Uterus (tissue), 4 donors: ENCODE measurements at places on chromosomes 16 and 17.
A peak's percentile ranks its signal among the peaks of the same experiment; 100 is the strongest.

GRCh38 chr16:68364561-68364998 is 53.8 kb downstream of the PRMT7 start:
- H3K27ac ChIP-seq: no peak overlapping the region
- DNase-seq: no peak
- H3K4me1 ChIP-seq: no peaks in the 10 kb centered on the region
- H3K36me3 ChIP-seq: no peaks in the 10 kb centered on the region
- H3K27me3 ChIP-seq: peaks cover 9% of the 10 kb centered on the region

DNA sequence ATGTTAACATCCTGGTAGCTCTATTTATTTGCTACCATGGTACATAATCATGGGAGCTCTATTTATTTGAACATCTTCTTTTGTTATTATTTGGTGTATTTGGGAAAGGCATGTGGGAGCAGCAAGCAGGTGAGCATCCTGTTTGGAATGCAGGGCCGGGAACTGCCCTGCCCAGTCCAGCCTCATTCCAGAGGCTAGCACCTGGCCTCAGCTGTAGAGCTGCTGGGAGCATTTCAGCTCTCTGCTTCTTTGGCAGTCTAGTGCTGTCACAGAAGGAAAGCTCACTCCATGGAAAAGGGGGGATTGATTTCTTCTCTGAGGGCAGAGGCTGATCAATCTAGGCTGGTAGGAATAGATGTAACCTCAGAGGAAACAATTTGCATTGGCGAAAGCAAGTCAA is 112.5 kb downstream of the WWOX start:
- no peak overlapping the region for H3K4me3 ChIP-seq
- H3K4me1 ChIP-seq: no peaks in the 10 kb centered on the region
- no peak overlapping the region for H3K27ac ChIP-seq
- DNase-seq: no peak

- H3K4me3 ChIP-seq: no peak overlapping the region
- no peaks in the 10 kb centered on the region for H3K27me3 ChIP-seq
- no peaks in the 10 kb centered on the region for H3K4me1 ChIP-seq
- no peak overlapping the region for H3K27ac ChIP-seq
- DNase-seq: peak; percentile 10
Observed at GRCh38 chr17:82938873-82939620, 99.2 kb upstream of the ZNF750 start.

GRCh38 chr17:77909236-77909635 is 49.3 kb upstream of the TNRC6C start:
- no peak overlapping the region for H3K4me3 ChIP-seq
- H3K4me1 ChIP-seq: no peaks in the 10 kb centered on the region
- no peaks in the 10 kb centered on the region for H3K27me3 ChIP-seq
- H3K27ac ChIP-seq: no peak overlapping the region
- H3K36me3 ChIP-seq: no peaks in the 10 kb centered on the region
- DNase-seq: peak; percentile 37

DNA sequence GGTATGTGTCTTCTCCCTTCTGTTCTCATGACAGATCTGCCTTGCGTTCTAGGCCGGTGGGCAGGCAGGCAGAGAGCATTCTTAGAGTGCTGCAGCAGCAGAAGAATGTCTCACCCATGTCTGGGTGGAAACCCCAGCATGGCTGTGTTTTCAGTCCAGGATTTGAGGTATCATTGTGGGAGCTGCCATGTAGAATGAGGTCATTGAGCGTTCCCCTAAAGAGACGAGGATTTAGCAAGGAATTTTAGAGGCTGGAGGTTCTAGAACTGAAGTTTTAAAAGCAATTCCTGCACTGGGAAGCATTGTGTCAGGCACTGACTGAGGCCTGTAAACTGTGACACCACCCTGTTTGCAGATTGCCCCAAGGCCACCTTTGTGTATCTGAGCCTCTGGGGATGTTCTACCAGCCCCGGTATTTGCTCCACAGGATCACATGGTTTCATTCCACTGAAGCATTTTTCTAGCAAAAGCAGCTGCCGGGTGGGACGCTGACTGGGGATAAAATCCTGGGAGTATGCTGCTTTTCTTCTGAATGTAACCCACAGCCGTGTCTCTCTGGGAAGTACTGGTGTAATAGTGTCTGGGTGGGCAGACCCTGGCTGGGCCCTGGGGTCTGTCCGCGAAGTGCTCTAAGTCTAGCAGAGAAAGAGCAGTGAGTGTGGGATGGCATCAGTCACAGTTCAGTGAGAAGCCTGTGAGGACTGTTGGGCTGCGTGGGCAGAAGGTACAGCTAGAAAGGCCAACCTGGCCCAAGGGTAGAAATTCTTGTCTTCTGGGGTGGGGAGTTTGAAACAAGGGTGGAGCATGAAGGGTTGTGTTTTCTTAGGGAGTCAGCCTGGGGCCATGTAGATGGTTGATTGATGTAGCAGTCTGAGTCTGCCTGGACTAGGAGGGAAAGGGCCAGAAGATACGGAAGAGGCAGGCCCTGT is 30.2 kb downstream of the PLCD3 start:
- H3K4me3 ChIP-seq: no peak overlapping the region
- no peaks in the 10 kb centered on the region for H3K4me1 ChIP-seq
- H3K27me3 ChIP-seq: no peaks in the 10 kb centered on the region
- peak overlapping the region; percentile 2 for H3K27ac ChIP-seq
- H3K36me3 ChIP-seq: no peaks in the 10 kb centered on the region

GRCh38 chr17:19537111-19537510 is 3.5 kb downstream of the SLC47A1 start:
- H3K36me3 ChIP-seq: no peaks in the 10 kb centered on the region
- H3K27me3 ChIP-seq: no peaks in the 10 kb centered on the region
- no peak overlapping the region for H3K4me3 ChIP-seq

- peak; percentile 79 for DNase-seq
- H3K4me1 ChIP-seq: peaks cover 3% of the 10 kb centered on the region
- H3K27me3 ChIP-seq: no peaks in the 10 kb centered on the region
Observed at GRCh38 chr17:81513372-81513752, 763 bp upstream of the ACTG1 start.

DNA sequence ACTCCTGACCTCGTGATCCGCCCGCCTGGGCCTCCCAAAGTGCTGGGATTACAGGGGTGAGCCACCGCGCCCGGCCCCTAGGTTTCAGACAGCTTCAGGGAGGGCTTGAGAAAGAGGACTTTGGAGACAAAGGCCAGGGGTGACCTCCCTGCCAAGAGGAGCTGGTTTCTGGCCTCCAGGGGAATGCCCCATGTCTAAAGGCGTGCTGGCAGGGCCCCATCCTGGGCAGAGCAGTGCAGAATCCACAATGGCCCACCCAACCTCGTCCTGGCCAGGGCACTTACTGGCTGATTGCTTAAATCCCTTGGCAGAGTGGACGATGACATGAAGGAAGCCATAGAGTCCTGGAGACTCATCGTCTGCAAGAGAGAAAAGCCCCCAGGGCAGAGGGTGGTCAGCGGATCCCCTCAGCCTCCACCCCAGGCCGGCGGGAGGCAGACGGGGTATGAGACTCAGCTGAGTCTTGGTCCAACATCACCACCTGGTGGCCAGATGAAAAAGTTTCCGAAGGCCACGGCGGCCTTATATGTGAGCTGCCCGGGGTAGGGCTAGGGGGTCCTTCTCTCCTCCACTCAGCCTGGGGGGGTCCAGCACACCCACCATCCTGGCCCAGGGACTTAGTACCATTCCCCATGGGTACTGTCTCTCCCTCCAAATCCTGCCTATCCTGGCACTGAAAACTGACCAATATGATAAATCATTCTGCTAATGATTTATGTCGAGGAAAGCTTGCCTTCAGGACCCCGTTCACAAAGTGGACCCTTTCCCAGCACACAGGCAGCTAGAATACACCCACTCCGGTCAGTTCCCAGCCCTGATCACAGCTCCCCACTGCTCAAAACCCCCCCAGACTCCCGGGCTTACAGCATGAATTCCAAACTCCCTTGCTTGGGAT is 59.1 kb downstream of the TIMM22 start:
- H3K27me3 ChIP-seq: no peaks in the 10 kb centered on the region
- peak overlapping the region; percentile 13 for H3K27ac ChIP-seq
- no peaks in the 10 kb centered on the region for H3K36me3 ChIP-seq
- peak; percentile 70 for DNase-seq
- H3K4me3 ChIP-seq: no peak overlapping the region

DNA sequence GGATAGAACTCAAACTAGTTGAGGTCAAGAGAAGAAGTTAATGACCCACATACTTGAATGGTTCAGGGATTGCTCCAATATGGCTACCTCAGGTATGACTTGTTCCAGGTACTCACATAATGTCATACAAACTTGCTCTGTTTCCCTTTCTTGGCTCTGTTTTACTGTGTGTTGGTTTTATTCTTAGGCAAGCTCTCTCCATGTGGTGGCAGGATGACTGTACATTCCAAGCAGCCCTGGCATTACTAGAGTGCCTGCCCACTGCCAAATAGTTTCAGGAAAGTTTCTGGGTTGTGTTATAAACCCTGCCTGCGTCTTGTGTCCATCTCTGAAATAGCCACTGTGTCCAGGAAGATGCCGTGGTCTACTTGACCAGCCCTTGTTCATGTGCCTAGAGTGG is 476.8 kb downstream of the SHISA9 start:
- no peaks in the 10 kb centered on the region for H3K4me1 ChIP-seq
- no peaks in the 10 kb centered on the region for H3K36me3 ChIP-seq
- H3K27ac ChIP-seq: no peak overlapping the region
- no peaks in the 10 kb centered on the region for H3K27me3 ChIP-seq
- DNase-seq: no peak
- H3K4me3 ChIP-seq: no peak overlapping the region

DNA sequence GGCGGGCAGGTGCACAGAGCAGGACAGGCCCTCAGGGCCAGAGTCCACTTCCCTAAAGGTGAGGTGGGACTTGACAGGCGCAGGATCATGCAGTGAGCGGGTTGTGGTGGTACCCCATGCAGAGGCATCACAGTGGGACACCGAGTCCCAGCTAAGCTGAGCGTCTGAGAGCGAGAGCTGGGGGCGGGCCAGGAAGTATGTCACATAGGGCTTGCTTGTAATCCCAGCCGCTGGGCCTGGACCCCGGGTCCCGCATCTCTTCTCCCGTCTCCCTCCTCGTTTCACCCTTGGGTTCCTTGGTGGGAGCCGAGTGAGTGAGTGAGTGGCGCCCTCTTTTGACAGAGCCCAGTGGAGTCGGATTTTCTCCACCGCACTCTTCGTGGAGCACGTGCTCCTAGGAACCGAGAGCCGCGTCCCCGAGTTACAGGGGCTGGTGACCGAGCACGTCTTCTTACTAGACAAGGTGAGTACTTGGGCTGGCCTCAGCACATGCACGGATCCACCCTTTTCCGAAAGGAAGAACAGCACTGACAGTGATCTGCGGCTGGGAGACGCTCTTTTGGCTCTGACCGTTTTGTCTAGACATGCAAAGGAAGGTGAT is 50.8 kb upstream of the ENDOV start:
- no peak for DNase-seq
- H3K27me3 ChIP-seq: no peaks in the 10 kb centered on the region
- no peaks in the 10 kb centered on the region for H3K4me1 ChIP-seq
- no peak overlapping the region for H3K4me3 ChIP-seq
- H3K36me3 ChIP-seq: no peaks in the 10 kb centered on the region

- no peaks in the 10 kb centered on the region for H3K27me3 ChIP-seq
- peak overlapping the region; percentile 65 for H3K4me3 ChIP-seq
- no peaks in the 10 kb centered on the region for H3K36me3 ChIP-seq
- DNase-seq: no peak
- peaks cover 16% of the 10 kb centered on the region for H3K4me1 ChIP-seq
- peak overlapping the region; percentile 75 for H3K27ac ChIP-seq
Observed at GRCh38 chr16:22372882-22373661, 1.3 kb downstream of the CDR2 start.

DNA sequence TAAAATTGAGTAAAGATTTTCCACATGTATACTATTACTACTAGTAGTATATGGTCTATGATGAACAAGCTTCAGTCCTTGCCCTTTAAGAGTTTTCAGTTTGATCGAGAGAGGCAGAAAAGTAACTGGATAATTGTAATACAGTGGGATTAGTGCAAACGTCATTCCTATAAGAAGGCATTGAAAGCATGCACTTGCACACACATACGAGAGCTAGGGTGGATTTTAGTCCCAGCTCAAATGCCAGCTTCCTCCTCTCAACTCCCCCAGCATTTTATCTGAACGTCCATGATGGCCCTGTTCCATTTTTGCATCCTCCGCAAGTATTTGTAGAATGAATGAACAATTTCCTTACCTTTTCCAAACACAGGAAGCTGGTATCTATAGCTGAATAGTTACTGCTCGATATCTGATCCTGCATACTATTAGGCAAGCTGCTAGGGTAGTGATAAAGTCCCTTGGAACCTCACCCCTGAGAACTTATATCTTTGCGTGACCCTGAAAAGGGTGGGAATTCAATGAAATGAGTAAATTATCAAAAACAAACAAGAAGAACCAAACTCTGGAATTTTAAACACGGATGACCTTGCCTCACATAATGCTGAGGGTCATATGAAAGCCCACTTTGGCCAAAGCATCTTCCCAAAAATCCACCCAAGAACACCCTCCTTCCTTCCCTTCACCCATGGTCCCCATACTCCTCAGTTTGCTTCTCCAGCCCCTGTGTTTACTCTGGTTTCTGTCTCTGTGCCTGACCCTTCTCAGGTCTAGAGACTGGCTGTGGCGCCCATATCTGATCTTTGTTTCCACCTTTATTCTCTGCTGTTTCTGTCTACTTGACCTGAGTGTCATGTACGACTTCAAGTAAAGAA is 60.5 kb downstream of the TMEM100 start:
- H3K27me3 ChIP-seq: no peaks in the 10 kb centered on the region
- no peaks in the 10 kb centered on the region for H3K36me3 ChIP-seq
- no peaks in the 10 kb centered on the region for H3K4me1 ChIP-seq
- DNase-seq: no peak
- no peak overlapping the region for H3K4me3 ChIP-seq

- H3K27ac ChIP-seq: no peak overlapping the region
- H3K4me3 ChIP-seq: no peak overlapping the region
- no peaks in the 10 kb centered on the region for H3K36me3 ChIP-seq
- no peak for DNase-seq
- no peaks in the 10 kb centered on the region for H3K27me3 ChIP-seq
- H3K4me1 ChIP-seq: no peaks in the 10 kb centered on the region
Observed at GRCh38 chr17:48244814-48245213, 137.2 kb downstream of the SNX11 start.

- no peak overlapping the region for H3K4me3 ChIP-seq
- no peaks in the 10 kb centered on the region for H3K27me3 ChIP-seq
- H3K4me1 ChIP-seq: no peaks in the 10 kb centered on the region
Observed at GRCh38 chr16:66242672-66243071, 123.8 kb upstream of the CDH5 start.

GRCh38 chr17:57016071-57016763 is 38.3 kb downstream of the SCPEP1 start:
- no peak overlapping the region for H3K27ac ChIP-seq
- H3K27me3 ChIP-seq: no peaks in the 10 kb centered on the region
- H3K4me1 ChIP-seq: no peaks in the 10 kb centered on the region
- no peaks in the 10 kb centered on the region for H3K36me3 ChIP-seq
- no peak for DNase-seq

- H3K27ac ChIP-seq: no peak overlapping the region
- no peaks in the 10 kb centered on the region for H3K36me3 ChIP-seq
- DNase-seq: no peak
- no peaks in the 10 kb centered on the region for H3K4me1 ChIP-seq
- no peak overlapping the region for H3K4me3 ChIP-seq
- no peaks in the 10 kb centered on the region for H3K27me3 ChIP-seq
Observed at GRCh38 chr16:4535627-4536108, 2.9 kb downstream of the CDIP1 start.

GRCh38 chr16:3830625-3831254 is 49.8 kb downstream of the CREBBP start:
- no peak for DNase-seq
- H3K4me3 ChIP-seq: no peak overlapping the region
- no peaks in the 10 kb centered on the region for H3K36me3 ChIP-seq
- no peaks in the 10 kb centered on the region for H3K4me1 ChIP-seq

GRCh38 chr16:11310997-11311561 is 29.9 kb upstream of the PRM1 start:
- H3K36me3 ChIP-seq: no peaks in the 10 kb centered on the region
- H3K4me1 ChIP-seq: no peaks in the 10 kb centered on the region
- H3K27me3 ChIP-seq: no peaks in the 10 kb centered on the region
- no peak overlapping the region for H3K4me3 ChIP-seq
- DNase-seq: no peak
